ENCODE measurements at places on chromosomes 3 and 15.

DNA sequence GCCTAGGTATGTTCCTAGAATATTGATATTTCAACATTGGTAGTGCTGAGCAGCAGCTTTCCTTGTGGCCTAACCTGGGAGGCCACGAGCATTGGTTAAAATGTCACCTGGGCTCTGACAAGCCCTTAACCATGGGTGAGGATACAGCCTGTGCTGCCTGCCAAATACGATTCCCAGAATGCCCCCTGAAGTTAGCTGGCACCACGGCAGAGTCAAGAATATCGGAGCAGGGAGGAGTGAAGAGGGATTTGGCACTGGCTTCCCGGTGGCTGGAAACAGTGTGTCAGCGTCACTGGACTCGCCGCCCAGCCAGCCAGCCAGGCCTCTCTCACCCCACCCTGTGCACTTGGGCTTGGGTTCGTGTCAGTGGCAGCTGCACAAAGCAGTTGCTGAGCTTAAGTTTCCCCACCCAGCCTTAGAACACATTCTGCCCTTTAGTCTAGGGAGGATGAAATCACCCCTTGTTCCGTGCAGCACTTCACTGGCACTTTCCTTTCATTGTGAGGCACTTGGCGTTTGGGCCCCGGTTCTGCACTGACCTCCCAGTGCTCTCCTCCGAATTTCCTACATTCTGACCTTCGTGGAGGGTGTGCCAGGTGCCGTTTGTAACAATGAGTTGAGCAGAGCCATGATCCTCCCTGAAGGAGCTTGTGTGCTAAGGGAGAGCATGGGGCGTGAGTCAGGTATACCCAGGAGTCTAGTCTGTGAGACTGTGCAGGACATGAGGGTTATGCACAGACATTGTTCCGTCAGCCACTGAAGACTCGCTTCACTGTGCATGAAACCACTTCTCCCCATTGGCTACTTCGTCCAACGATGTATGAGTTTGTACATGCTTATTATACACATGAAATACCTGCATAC is 152.8 kb upstream of the BHLHE40 start:
- DNase-seq, result no peak

DNA sequence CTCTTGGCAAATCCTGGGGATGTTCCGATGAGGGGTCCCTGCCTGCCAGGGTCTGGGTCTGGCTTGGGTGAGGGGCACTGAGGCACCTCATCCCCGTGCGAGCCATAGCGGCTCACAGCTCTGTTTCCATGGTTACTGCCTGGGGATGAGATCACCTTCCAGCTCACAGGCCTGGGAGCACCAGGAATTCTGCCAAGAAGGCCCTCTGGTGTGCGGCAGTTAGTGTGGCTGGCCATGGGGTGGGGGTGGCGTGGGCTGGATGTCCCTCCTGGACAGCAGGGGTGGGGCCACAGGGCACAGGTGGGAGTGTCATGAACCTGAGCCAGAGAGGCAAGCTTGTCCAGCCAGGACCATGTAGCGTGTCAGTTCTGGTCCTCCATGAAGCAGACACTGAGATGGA is 22.1 kb upstream of the PRR23E start:
- DNase-seq, result no peak

DNA sequence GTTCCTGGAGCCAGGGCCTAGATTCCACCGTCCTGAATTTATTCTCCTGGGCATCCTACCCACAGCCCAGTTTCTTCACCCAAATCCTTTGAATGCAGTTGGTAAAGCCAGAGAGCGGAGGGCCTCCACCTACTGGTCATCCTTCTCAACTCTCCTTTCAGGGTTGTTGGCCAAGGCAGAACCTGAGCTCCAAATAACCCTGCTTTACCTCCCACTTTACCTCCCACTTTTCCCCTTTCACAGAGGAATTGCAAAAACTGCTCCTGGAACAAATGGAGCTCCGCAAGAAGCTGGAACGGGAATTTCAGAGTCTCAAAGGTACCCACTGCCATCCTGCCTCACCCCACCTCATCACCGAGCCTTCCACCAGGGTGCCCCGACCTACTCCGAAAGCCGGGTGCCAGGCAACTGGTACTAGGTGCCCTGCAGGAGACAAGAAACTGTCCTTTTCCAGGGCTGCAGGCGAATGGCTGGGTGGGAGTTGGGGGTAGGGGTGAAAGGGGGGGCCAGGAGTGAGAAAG is 6.8 kb downstream of the SKOR1 start:
- no peak for DNase-seq

- no peak for DNase-seq
Measured at GRCh38 chr3:23106666-23107065, 96.5 kb upstream of the UBE2E2 start.

DNA sequence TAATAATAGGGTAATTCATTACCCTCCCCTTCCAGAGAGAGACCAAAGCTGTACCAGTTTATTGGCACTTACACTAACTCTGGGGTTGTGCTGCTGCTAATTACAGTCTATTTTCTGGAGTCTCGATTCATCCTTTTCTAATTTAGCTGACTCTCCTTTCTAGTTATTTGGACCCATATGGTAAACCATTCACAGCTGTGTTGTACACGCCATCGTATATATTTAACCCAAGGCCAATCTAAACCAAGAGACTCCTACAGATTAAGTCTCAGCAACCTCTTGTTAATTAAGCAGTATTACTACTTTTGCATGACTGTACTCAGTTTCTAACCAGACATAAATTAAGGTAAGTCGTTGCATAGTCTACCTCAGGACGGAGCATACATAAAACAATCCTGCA is 22.5 kb downstream of the ANXA2 start:
- no peak for DNase-seq

DNA sequence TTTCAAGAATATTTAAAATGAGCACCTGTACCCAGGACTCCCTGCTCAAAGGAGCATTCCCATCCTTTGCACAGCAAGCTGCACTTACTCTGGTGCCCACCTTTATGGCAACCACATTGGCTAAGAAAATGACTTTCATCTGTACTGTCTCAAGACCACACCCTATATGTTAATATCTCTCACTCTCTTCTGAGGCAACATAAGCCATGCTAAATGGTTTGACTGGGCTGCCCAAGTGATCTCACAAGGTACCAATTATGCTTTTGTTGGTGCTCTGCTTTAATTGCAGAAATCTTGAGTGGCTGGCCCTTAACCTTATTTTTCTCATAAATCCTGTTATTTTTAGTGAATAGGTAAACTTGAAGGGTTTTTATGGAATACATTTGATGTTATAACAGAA is 17.7 kb downstream of the RYK start:
- no peak for DNase-seq

- DNase-seq, result no peak
Measured at GRCh38 chr3:107661447-107662123, 138.8 kb downstream of the BBX start.

DNA sequence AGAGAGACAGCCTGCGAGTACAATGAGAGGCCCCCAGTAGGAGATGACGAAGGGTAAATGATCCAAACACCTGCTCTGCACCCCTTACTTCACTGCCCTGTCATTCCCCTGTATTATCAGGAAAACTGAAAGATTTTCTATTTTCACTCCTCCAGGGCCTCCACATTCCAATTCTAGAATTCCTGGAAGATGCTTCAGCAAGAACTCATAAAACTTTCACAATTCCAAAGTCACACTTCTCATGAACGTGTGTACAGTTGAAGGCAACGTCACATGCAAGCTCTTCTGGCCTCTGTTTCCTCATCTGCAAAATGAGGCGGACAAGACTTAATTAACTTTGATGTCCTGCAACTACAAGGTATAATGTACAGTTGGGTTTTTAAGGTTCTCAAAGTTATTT is 62.8 kb upstream of the SPATA12 start:
- no peak for DNase-seq

DNA sequence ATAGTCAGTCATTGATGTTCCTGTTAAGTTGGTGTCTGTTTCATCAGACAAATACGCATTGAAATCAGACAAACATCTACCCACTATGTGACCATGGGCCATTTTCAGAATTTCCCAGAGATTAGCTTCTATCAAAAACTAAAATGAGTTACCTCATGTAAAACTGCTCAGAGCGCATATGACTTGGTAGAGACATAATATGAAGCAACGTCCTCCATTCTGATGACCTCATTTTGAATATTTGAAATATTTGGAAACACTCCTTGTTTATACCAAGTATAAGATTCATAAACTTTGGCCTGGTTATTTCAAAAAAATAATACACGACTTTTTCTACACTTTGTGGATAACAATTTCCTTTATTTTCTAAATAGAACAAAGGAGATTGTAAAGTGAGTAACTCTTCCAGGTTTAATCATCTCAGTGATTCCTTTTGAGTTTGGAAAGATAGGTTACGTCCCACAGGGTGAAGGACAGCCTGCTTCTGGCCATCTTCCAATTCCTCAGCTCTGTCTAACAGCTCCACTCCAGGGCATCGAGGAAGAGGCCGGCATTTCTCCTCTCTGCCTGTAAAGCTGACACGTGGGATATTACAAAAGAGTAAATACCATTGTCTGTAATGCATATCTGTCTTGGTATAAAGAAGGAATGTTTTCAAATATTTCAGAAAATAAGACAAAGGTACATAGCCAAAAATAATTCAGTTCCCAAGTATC is 122.6 kb downstream of the CADM2 start:
- DNase-seq, result no peak

DNA sequence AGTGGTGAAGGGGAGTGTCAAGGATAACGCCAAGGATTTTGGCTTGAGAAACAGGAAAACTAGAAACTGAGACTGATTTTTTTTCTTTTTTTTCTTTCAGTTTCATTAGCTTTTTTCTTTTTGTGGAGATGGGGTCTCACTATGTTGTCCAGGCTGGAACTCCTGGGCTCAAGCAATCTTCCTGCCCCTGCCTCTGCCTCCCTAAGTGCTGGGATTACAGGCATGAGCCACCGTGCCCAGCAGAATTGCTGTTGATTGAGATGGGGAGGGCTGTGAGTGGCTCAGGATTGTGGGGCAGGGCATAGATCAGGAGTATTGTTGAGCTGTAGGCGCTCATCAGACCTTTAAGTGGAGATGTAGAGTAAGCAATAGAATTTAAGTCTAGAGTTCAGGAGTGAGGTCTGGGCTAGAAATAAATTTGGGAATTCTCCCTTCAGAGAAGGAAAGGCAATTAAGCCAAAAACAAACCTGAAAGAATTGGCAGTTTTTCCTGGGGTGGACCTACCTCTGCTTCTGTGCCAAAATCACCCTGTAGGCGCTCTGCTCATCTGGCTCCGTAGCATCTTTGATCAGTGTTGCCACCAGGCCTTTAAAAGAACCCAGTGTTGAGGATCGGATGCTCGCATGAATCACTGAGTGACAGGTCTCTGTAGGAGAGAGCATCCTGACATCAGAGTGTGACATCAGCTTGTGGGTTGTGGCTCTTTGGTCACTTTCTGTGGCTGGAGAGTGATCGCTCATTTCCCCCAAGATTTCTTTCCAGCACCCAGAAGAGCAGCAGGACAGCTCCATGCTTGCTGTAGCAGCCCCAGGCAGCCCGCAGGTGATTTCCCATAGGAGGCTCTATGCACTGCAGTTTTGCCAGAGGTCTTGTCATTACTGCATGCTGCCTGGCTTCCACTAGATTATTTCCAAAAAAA is 15.8 kb downstream of the ABHD17C start:
- DNase-seq, result peak; percentile 63

- DNase-seq, result no peak
Measured at GRCh38 chr3:38148311-38148882, 9.9 kb downstream of the MYD88 start.

DNA sequence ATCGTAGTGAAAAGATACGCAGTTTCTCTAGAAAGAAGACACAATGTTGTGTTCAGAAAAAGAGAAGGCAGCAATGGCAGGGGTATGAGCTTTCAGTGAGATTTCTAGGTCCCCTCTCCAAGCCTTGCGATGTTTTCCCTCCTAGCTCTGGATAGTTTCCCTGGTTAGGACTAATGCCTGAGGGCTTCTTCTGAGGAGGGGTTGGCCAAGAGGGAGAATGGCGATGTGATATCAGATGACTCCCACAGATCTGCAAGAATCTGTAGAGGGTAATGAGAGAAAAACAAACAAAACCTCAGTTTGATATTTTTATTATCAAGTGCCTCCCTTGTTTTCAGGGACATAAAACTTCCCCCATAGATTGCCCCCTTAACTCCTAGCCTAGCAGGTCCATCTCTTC is 4.1 kb upstream of the CLDN1 start:
- no peak for DNase-seq

- DNase-seq, result no peak
Measured at GRCh38 chr15:41832875-41833274, 5.0 kb downstream of the JMJD7 start.

GRCh38 chr15:43275740-43276562 is 9.2 kb upstream of the TGM5 start:
- DNase-seq, result no peak

DNA sequence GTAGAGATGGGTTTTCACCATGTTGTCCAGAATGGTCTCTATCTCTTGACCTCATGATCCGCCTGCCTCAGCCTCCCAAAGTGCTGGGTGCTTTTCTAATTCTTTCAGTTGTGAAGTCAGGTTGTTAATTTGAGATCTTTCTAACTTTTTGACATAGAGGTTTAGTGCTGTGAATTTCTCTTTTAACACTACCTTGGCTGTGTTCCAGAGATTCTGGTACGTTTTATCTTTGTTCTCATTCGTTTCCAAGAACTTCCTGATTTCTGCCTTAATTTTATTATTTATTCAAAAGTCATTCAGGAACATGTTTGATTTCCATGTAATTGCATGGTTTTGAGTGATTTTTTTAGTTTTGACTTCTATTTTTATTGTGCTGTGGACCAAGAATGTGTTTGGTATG is 63.5 kb upstream of the CCDC54 start:
- DNase-seq, result no peak

DNA sequence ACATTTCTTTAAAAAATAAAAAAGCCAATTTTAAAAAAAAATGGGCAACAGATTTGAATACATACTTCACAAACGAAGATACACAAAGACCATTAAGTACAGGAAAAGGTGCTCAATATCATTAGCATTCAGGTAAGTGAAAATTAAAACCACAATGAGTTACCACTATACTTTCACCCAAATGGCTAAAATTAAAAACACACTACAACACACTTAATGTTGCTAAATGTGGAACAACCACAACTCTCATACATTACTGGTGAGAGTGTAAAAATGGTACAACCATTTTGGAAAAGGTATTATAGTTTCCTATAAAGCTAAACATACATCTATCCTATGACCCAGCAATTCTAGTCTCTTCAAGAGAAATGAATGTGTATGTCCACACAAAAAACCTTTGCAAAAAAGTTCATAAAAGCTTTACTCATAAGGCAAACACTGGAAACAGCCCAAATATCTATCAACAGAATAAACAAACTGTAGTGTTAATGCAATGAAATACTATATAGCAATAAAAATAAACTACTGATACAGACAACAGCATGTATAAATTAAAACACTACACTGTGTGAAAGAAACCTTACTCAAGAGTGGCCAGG is 14.9 kb downstream of the IP6K1 start:
- no peak for DNase-seq

DNA sequence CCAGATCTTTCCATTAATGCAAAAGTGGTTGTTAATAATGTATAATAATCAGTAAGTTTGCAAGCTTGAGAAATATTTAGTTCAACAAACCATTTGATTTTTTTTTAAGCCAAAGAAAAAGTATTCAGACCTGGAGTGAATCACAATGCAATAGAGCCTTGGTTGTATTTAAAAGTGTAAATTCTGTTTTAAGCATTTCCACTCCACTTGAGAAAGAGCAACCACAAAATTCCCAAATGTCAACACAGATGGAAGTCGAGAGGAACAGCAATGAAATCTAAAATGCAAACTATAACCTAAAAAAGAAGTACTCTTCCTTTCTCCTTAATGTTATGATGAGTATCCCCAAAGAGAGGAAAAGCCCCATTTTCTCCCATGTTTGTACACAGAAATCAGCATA is 20.2 kb downstream of the GBE1 start:
- DNase-seq, result no peak

All from stimulated activated CD8-positive, alpha-beta memory T cell treated with anti-CD3 and anti-CD28 coated beads, Interleukin-15, amount 100 ng/mL, for 48 hours (primary cell).